ENCODE measurements at places on chromosomes 16 and 17. TPM values are rescaled to one million over a fixed set of nuclear protein-coding genes. Genes with fewer than 3 reads are reported as not detected.

TNFRSF13B gene
- total RNA-seq: not detected

PYDC1 gene
- total RNA-seq: not detected

ZNF205 gene
- total RNA-seq: 14.4 TPM

CA5A gene
- not detected for total RNA-seq

DRC7 gene
- total RNA-seq: 0.31 TPM

MILR1 gene
- total RNA-seq: 1.6 TPM
